Muscle of back (tissue), 13 donors: ENCODE measurements at places on chromosomes 2 and 18. TPM values are rescaled to one million over a fixed set of nuclear protein-coding genes. Genes with fewer than 3 reads are reported as not detected.

DNA sequence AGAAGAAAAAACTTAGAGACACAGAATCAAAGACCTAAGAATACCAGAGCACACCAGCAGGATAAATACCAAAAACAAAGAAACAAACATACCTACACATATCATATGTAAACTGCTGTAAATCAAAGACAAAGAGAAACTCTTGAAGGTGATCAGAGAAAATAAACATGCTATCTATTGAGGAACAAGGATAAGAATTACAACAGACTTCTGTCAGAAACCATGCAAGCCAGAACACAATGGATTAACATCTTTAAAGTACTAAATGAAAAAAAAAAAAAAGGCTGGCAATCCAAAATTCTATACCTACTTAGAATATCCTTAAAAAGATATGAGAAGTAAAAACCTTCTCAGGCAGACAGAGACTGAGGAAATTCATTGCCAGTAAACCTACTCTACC, 51.6 kb upstream of the MGAT4A start:
- no peak for DNase-seq

GRCh38 chr2:206728277-206729199, 10.3 kb upstream of the DYTN start:
- DNase-seq: no peak

GRCh38 chr2:566379-567313, 110.6 kb downstream of the TMEM18 start:
- DNase-seq: no peak

GRCh38 chr2:221212105-221212504, 360.0 kb downstream of the EPHA4 start:
- DNase-seq: no peak

GRCh38 chr2:68253219-68254068, 1.1 kb upstream of the PPP3R1 start:
- no peak for DNase-seq

DNA sequence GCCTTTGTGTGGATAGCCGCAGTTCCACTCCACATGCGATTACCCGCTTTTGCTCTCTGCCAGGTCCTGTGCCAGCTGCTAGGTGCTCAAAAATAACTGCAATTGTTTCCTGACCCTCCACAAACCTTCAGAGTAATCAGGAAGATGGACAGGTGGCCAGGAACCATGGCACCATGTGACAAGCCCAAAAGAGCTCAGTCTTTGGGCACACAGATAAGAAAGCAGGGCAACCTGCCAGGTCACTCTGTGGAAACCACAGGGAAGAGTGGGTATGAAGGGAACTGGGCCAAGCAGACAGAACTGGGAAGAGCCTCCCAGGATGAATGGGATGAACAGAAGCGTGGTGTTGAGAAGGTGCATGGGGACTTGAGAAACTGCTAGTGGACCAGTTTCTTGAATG, 79.4 kb upstream of the AGAP1 start:
- DNase-seq: no peak

DNA sequence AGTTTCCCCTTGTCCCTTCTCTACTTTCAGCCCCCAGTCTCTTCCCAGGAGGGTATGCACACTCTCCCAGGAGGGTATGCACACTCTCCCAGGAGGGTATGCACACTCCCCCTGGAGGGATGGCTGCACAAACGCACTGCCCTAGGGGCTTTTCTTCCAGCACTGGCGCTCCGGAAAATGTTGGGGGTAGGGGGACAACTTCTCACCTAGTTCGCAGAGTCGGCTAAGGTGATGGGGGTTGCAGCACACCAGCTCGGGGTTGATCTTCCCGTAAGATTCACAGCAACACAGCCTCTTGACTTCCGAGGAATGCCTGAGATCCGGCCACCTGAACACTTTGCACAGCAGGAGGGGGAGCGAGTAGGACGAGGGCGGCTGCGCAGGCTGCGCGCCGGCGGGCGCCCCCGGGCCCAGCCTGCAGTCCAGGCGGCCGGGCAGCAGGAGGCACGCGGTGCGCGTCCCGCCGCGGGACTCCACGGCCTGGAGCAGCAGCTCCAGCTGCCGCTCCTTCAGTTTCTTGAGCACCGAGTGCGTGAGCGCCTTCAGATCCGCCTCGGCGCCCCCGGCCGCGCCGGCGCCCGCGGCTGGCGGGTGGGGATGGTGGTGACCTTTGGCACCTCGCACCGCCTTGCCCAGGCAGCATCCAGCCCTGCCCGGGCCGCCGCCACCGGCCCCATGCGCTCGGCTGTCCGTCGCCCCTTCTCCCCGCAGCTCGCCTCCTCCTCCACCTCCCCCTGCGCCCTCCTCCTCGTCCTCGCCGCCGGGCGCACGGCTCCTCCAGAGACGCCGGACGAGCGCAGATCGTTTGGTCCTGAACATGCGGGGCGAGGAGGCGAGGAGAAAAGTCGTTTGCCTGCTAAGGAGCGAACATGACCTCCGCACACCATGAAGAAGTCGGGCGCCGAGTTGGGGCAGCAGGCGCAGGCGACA, 894 bp downstream of the SMAD7 start:
- DNase-seq: no peak

- peak; percentile 4 for DNase-seq
These were observed 678.8 kb downstream of the DCC start for GRCh38 chr18:53018791-53019190.

GRCh38 chr2:229530434-229530833, 183.9 kb downstream of the DNER start:
- no peak for DNase-seq

- peak; percentile 14 for DNase-seq
These were observed 260.2 kb downstream of the INSIG2 start for GRCh38 chr2:118348380-118349034.

DNA sequence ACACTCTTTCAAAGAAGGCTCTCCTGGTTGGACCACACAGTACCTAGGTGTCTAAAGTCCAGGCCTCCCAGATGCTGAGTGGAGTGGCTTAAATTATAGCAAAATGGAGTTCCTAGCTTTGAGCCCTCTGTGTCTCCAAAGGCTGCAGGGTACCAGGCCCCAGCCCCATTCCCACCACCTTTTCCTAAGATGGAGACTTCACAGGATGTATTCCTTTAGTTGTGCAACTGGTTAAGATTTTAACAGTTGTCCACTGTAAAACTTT, 4.9 kb downstream of the SMAD7 start:
- DNase-seq: no peak

GRCh38 chr2:190452433-190452832, 44.3 kb downstream of the MFSD6 start:
- DNase-seq: no peak

DNA sequence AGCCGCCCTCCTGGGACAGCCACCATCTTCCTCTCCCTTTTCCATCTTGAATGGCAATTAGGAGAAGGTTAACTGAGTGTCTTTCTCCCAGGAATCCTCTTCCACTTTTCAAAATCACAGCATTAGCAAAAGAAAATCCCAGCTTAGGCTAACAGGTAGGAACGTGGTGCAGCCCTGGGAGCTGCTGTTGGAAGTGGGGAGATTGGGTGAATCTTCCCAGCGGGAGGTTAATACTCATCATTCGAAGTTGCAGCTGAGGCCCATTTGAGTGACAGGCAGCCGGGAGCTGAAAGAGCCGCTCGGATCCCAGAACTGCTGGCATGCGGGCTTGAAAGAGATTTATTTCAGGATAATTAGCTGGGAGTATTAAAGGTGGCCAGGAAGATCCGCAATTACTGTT, 306.0 kb downstream of the BCL11A start:
- DNase-seq: no peak

GRCh38 chr2:238790126-238790832, 57.6 kb upstream of the TWIST2 start:
- DNase-seq: peak; percentile 69

GRCh38 chr2:137155356-137156104, 390.2 kb downstream of the THSD7B start:
- no peak for DNase-seq

GRCh38 chr2:33212151-33212550, 264.3 kb upstream of the RASGRP3 start:
- no peak for DNase-seq

DNA sequence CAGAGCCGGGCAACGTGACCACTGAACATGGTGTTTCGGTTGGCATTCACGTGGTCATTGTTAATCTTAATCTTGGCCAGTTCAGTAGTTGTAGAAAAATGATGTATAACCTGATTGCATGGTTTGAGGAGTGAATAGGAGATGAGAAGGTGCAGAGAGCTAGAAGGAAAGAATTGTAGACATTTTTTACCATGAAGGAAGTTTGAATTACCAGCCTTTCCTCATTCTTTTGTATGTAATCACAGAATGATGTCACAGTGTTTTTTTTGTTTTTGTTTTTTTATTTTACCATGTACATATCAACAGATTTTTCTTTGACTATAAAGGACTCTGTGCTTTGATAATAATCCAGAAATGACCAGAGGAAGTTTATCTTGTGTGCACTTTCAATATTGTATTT, 126.3 kb downstream of the LTBP1 start:
- DNase-seq: no peak

DNA sequence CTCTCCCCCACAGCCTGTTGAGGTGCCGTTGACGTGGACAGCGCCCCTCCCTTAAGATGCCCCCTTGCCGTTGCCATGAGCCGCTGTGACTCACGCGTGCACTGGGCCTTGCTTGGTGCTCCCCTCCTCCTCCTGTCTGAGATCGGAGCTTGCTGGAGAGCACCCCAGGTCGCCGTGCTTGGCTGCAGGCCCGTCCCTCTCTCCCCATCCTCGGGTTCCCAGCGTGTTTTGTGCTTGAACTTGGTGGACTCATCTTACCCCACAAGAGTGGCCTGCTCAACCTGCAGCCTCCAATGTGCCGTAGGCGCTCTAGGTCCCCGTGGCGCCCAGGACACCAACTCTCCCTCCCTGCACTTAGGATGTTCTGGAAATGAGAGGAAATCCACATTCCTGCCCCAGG, 39.9 kb downstream of the GBX2 start:
- DNase-seq: no peak

GRCh38 chr2:168254158-168254935, 7.0 kb upstream of the STK39 start:
- no peak for DNase-seq

GRCh38 chr18:68721681-68722583, 7.0 kb upstream of the TMX3 start:
- DNase-seq: no peak

The HOXD10 gene
- 0.26 TPM for polyA plus RNA-seq

The LRRC30 gene
- 4.9 TPM for polyA plus RNA-seq

The SCN1A gene
- not detected for polyA plus RNA-seq

The CREG2 gene
- 4.2 TPM for polyA plus RNA-seq

The C2orf69 gene
- 11.2 TPM for polyA plus RNA-seq

The SPRED2 gene
- polyA plus RNA-seq: 37.0 TPM
